ENCODE measurements at places on chromosomes 3 and 15. TPM values are rescaled to one million over a fixed set of nuclear protein-coding genes. Genes with fewer than 3 reads are reported as not detected.

The NEO1 gene
- 28.2 TPM for total RNA-seq

The ANKRD63 gene
- not detected for total RNA-seq

The USP8 gene
- 46.3 TPM for total RNA-seq

The RAD51 gene
- 1.4 TPM for total RNA-seq

The DNASE1L3 gene
- total RNA-seq, result 0.07 TPM

The XCR1 gene
- total RNA-seq, result not detected

The LMAN1L gene
- not detected for total RNA-seq

The TMEM44 gene
- total RNA-seq, result 33.5 TPM

The ULK3 gene
- total RNA-seq, result 28.5 TPM

The ABCC5 gene
- total RNA-seq, result 18.9 TPM

The FAM43A gene
- 23.8 TPM for total RNA-seq

The PATL2 gene
- total RNA-seq, result 0.33 TPM

The CLRN1 gene
- total RNA-seq, result not detected

The PRRT3 gene
- total RNA-seq, result 4.7 TPM

The CSTA gene
- total RNA-seq, result 1.2 TPM

The PIGB gene
- 7.9 TPM for total RNA-seq

The ETV5 gene
- total RNA-seq, result 36.8 TPM

The SLC22A14 gene
- 0.66 TPM for total RNA-seq

The ZDHHC19 gene
- not detected for total RNA-seq

The ANKUB1 gene
- total RNA-seq, result not detected

The TMC3 gene
- total RNA-seq, result 0.20 TPM

The PLCB2 gene
- total RNA-seq, result 0.43 TPM

The TNIK gene
- 67.0 TPM for total RNA-seq

The ZNF662 gene
- total RNA-seq, result 2.3 TPM

The DPH6 gene
- total RNA-seq, result 11.9 TPM

The PRTG gene
- 0.78 TPM for total RNA-seq

The NOX5 gene
- total RNA-seq, result 0.39 TPM

The WDR49 gene
- total RNA-seq, result 0.56 TPM

The SLC30A4 gene
- total RNA-seq, result 17.2 TPM

The SMCO1 gene
- not detected for total RNA-seq

The SLC28A2 gene
- not detected for total RNA-seq

The CSPG5 gene
- total RNA-seq, result 0.26 TPM

The TTLL13 gene
- total RNA-seq, result not detected

The MUC4 gene
- total RNA-seq, result not detected

The GALNT15 gene
- 9.1 TPM for total RNA-seq

The CCR3 gene
- total RNA-seq, result not detected

The GNAT1 gene
- total RNA-seq, result not detected

The VPS18 gene
- 41.6 TPM for total RNA-seq

The CNTN6 gene
- total RNA-seq, result 0.86 TPM

The SCN11A gene
- under 0.01 TPM for total RNA-seq

The OGG1 gene
- total RNA-seq, result 16.4 TPM

The TMEM212 gene
- total RNA-seq, result not detected

The TGM5 gene
- 0.26 TPM for total RNA-seq

The MASP1 gene
- 1.7 TPM for total RNA-seq

The VPS33B gene
- total RNA-seq, result 18.2 TPM

The SAMMSON gene
- total RNA-seq, result not detected

The GPR149 gene
- not detected for total RNA-seq

Measured in smooth muscle cell of the pulmonary artery (primary cell).